ENCODE measurements at places on chromosomes 6 and 20.

DNA sequence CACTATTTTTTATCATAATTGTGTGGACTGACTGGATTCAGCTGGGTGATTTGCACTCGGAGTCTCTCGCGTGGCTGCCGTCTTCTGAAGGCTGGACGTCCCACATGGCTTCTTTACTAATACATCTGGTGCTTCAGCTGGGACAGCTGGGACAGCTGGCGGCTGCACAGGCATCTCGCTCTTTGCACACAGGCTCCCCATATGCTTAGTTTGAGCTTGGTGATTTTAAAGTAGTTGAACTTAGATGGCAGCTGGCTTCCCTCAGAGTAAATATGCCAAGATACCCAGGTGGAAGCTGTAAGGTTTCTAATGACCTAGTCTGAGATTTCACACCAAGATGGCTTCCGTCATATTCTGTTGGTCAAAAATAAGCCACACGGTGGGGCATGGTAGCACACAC is 38.7 kb upstream of the PPP1R3G start:
- no peak for DNase-seq

- no peak for DNase-seq
Observed at GRCh38 chr6:170011204-170012036, 260.0 kb downstream of the ERMARD start.

DNA sequence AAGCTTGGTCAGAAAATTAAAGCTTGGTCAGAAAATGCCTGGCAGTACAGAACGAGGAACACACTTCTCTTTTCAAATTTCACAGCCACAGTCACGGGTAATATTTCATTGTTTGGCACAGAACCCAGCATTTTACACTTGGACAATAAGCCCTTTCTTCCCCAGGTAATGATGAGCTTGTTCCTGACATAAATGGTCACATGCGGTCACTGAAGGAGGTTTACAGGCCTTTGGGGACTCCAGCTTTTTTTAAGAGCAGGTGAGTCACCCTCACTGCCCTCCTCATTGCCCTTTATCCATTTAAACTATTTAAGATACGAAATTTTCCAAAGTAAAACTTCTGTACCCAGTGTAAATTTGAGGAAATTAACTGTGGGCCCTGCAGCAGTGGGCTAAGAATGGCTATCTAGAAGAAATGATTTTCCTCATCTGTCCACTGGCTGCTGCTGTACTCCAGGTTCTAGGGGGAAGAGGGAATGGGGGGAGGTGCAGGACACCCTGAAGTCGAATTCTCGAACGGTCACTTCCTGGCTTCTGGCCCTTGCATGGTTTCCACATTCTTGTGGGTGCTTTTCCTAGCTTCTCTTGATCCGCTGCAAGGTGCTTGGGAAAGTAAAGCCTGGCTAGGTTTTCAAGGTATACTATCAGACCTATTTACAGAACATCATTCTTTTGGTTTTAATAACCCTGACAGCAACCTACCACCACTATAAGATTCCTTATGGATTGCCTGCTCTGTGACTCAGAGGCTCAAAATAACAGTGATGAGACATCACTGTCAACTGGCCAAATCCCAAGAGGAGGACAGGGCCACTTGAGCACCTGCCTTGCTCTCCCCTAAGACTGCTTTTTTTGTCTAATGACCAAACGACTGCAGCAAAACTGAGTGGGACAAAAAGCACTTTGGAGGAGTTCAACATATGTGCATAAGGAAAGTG is 75.8 kb downstream of the PREP start:
- DNase-seq = no peak

DNA sequence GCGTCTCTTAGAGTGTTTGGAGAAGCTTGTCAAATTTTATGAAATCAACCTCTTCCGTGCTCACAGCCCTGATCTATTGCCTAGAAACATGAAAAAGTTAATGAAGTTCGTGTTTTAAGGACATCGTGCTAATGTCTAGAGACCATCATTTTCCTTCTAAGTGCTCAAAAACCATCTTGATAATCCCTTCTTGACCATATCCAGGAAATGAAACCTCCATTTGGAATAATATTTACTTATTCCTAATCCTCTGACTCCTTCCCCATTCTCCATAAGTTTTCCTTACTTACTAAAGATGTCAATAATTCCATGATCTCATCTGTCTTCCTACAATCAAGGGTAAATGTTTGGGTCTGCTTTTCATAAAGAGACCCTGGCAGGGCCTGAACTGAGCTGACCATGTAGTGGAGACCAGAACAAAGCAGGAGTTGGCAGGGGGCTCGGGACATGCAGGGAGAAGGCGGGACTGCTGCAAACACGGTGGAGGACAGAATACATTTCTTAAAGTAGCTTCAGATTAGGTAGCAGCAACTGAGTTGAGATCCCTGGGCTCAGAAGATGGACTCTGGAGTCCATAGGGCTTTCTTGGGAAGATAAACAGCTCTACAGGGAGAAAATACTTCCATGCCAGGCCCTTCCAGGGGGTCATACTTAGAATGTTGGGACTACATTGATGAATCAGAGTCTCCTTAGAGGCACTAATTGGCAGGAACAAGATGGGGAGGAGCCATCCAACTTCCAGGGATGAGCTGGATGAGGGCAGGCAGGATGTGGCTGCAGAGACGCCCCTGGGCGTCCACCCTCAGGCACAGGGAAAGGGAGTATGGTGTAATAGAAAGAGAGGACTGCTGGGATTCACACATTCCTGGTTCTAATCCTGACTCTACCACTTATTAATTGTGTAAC is 100.7 kb downstream of the RIN2 start:
- DNase-seq = no peak

GRCh38 chr20:46188866-46189541 is 70.9 kb downstream of the CD40 start:
- no peak for DNase-seq

DNA sequence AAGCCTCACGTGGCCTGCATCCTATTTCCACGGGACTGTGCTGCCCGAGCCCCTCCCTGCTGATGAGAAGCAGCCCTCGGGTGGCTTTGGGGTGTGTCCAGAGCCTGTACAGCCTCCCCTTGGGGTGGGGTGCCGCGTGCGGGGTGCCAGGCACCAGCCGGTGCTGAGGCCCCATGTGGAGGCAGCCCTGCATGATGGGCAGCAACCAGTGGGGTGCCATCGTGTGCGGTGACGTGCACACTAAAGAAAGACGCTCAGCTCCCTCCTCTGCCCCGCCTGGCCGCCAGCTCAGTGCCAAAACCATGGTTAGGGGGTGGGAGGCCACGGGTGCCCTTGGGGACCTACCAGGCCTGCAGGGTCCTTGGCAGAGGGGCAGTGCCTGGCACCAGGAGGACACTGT is 26.2 kb downstream of the NTSR1 start:
- DNase-seq = no peak

DNA sequence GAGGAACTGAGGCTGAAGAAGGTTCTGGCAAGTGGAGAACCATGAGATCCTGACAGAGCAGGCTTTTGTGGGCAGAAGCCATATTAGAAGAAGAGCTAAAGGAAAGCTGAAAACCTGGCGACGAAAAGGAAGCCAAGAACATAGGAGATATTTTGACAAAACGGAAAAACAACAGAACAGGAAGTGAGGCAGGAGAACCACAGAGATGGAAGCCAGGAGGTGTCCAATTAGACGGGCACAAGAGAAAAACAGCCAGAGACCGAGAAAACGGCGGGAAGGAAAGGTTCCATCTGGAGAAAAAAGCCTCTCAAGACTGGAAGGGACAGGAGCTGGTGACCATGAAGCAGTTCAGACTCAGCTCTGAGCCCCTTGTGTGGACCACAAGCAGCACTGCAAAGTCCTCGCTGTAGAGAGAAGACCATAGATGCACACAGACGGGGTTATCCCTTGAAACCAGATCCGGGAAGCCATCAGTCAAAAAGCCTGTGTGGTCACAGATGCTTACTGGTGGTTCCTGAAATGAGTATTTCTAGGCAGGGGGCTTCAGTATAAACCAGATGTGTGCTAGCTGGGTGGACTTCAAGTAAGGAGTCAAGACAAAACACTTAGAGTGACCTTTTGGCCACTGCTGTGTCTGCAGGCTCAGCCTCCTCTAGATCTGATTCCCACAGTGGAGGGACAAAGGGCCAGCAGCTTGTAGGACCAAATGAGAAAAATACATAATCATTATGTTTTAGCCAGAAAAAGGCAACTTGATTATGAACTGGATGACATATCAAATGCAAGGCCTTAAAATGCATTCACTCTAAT is 30.7 kb downstream of the SSR1 start:
- no peak for DNase-seq

DNA sequence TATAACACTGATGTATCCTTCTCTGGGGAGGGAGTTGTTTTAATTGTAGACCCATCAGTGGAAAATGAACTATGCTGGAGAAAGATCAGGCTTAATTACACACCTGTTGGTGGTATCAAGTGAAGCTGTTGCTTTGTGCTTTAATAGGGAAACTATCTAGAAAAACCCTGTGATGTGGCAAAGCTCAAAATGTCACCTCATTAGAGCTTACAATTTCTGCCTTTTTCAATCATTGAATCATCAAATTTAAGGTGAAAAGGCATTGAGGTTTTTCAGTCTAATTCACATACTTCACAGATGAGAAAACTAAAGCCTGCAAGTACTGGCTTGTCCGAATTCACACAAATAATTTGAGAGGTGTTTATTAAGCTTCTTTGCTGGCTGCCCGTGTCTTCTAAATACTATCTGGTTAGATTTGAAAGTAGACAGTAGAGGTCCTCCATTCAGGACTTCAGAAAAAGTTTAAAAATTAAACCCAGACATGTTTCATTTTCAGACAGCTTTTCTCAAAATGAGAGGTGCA is 143.3 kb upstream of the MAP3K7 start:
- no peak for DNase-seq

DNA sequence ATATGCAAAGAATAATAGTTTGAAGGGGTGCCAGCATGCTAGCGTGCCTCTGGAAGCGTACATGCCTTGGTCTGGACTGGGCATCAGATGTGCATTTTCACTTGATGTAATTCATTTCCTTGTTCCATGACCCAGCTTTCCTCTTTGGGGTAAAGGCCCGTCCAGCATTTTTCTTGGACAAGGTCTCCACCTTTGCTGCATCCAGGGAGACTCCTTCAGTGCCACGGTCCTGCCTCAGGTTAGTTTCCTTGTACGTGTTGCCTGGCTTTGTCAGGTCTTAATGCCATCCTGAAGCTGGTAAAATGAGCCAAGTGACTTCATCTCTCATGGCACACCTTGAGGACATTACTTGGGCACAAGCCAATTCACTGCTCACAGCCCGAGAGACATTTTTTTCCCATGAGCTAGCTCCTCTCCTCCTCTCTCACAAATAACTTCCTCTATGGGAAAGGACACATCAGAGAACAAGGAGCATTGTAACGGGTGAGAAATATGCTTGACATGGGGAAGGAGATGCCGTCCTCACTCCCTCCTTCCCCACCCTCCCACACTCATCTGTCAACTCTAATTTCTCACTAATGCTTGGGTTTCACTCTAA is 23.9 kb downstream of the EDN1 start:
- no peak for DNase-seq
